ENCODE measurements at places on chromosomes 5 and 9.

DNA sequence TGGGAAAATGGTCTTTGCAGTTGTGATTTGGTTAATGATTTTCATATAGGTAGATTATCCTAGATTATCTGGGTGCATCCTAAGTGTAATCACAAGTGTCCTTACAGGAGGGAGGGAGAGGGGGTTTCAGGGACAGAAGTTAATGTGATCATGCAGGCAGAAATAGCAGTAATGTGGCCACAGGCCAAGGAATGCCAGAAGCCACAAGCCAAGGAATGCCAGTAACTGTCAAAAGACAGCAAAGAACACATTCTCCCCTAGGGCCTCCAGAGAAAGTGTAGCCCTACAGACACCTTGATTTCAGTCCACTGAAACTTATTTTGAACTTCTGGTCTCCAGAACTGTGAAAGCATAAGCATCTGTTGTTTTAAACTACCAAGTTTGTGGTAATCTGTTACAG, 2074.5 kb downstream of the MAT2B start:
- DNase-seq, result no peak

GRCh38 chr9:70007831-70008230, 35.8 kb upstream of the MAMDC2 start:
- DNase-seq, result no peak

- no peak for DNase-seq
Observed at GRCh38 chr5:79229357-79230174, 6.4 kb upstream of the JMY start.

DNA sequence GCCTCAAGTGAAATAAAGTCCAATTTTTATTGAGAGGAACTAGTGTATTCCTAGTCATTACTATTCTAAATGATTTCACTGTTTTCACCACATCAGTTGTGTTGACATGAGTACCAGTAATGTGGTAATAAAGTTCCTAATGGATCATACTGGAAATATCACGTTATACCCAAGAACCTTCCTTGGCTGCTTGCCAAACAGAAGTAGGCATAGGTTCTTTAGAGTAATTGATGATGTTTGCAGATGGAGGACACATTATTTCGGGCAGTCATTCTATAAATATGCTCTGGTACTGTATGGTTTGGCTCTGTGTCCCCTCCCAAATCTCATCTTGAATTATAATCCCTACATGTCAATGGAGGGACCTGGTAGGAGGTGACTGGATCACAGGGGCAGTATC, 15.1 kb downstream of the SNCAIP start:
- no peak for DNase-seq

GRCh38 chr9:78292716-78293497, 4.0 kb upstream of the PSAT1 start:
- no peak for DNase-seq

GRCh38 chr9:78831726-78832125, 534.8 kb downstream of the PSAT1 start:
- DNase-seq, result no peak

DNA sequence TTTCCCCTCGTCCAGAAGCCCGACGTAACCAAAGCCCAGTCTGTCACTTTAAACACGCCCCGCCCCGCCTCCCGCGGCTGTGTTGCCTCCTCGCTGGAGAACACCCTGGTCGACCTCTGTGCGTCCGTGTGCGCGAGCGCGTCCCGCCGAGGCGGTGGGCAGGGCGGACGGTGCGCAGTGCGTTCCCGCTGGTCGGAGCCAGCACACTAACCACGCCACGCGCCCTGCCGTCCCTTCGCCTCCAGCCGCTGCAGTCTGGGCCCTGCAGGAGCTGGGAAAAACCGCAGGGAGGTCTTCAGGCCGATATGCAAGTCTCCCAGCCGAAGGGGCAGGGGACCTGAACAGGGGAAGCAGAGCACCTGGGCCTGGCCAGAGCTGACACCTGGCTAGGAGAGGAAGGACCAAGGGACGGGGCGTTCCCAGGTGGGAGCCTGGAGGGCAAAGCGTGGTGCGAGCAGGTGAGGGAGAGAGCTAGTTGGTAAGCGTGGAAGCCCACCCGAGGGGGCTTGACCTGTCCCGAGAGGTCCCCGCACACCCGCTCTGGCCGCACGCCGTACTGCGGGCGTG, 1.3 kb upstream of the PHPT1 start:
- peak; percentile 61 for DNase-seq

DNA sequence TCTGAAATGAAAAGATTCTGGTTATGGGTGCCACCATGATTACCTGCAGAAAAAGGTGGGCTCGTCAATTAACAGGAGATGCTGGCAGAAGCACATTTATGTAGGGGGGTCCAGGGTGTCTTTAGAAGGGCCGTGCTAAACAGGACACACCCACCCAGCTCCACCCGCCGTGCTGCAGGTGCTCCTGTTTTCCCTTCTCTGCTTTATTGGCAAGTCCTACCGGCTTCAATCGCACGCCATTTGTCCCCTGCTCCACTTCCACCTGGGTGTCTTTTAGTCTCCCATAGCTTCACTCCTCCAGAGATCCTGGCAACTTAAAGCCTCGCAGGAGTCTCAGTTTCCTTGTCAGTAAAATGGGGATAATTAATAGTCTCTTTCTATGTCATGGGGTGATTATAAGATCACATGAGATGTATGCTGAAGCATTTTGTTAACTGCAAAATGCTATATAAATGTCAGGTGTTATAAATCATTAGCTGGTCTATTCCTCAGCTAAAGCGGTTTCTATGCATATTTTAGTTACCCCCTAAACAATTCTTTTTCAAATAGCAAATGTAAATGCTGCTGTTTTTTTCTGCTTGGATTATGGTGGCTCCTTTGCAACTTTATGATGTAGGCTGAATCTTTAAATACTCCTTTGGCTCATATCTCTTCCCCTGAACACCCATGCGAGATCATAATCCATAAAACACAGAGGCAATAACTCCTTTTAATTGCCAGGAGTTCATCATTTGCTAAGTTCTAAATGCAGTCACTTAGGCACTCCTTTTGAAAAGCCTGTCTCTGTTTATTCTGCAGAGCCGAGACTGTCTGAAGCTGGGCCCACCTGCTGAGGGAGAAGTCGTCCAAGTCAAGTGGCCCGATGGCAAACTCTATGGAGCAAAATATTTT, 406.9 kb downstream of the KDM4C start:
- no peak for DNase-seq

DNA sequence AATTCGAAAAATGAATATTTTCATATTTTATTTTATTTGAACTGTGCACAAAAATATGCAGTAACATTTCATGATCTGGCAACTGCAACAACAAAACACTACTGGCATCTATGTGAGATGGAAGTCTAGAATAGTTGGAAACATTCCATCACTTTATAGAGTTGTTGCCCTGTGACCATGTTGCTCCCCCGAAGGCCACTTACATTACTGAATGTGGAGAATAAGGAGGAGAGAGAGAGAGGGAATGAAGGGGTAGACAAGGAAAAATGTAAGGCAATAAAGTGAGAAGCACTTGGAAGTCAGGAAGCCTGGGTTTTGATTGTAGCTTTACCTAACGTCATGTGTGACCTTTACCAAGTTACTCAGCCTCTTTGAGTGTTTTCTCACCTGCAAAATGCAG, 437.2 kb upstream of the EDIL3 start:
- DNase-seq, result no peak
